ENCODE measurements at places on chromosomes 1 and 21. TPM values are rescaled to one million over a fixed set of nuclear protein-coding genes. Genes with fewer than 3 reads are reported as not detected.

DNA sequence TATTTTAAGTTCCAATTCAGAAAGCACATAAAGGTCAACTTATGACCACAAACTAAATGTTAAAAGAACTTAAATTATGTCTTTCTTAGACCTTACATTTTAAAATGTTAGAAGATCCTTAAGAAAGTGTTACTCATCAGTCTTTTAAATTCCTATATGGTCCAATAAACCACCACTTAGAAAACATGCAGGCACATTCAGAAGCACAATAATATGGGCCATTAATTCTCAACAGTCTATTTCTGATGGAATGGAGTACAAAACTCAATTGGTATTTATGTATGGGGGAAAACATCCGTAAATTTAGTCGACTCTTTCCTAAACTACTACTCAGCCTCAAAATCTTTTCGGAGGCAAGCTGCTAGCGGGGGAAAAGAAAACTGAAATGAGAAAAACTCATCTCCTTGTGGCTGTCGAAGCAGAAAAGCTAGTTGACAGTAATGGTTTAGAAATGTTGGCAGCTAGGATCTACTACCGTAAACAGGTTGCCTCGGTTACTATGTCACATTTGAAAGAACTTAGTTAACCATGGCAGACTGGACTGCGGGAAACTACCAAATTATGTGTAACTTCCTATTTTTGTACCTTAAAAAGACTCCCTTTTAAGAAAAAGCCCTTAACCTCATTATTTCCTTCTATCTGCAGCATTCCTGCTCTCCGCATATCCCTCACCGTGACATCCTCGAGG is 1.0 kb downstream of the TRMT1L start:
- peak; percentile 64 for DNase-seq

Gene MAP3K7CL
- polyA plus RNA-seq, result 2.6 TPM

- DNase-seq, result no peak
Measured at GRCh38 chr1:9849691-9850441, 26.1 kb upstream of the CLSTN1 start.

Gene VHLL
- not detected for polyA plus RNA-seq

DNA sequence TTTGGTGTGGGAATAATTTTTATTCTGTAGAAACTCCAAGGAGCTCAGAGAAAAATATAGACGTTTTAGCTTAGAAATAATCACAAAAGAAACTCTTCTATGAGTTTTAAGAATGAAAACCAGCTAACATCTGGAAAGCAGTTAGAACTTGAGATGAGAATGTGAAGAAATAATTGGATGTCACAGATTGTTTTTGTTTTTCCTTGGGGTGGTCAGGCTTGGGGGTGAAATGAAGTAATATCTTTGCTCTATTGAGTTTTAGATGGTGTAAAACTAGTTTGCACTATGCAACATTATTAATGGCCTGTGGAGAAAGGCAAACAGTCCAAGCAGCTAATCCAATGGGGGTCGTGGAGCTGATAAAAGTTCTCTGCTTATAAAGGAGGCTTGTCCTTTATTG is 101.2 kb downstream of the FMN2 start:
- no peak for DNase-seq

- no peak for DNase-seq
Measured at GRCh38 chr21:37415939-37416338, 49.4 kb downstream of the DYRK1A start.

All from stomach (tissue), 19 donors.